Effector CD8-positive, alpha-beta T cell (primary cell): ENCODE measurements at places on chromosomes 7 and 10.

- no peak for DNase-seq
Observed at GRCh38 chr10:3139216-3139910, 33.2 kb downstream of the PITRM1 start.

DNA sequence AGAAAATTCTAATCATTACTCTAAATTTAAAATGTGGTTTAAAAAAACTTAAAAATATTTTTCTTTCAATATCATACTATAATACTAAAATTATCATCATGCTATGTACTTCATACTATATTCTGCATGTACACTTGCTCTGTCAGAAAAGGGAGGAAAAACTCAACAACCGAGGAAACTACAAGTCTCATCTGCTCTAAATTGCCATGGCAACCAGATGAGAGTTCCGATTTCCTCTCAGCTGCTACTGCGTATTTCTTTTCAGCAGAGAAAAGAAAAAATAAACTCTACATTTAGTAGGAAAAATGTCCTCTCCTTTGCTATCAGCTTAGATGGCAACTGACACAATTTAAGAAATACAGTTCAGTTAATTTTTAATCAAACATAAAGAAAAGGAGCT is 178.9 kb downstream of the SRPK2 start:
- DNase-seq, result no peak

GRCh38 chr7:36625247-36625646 is 99.0 kb downstream of the AOAH start:
- DNase-seq, result no peak

- DNase-seq, result no peak
Observed at GRCh38 chr10:84539216-84539615, 210.8 kb downstream of the CCSER2 start.

DNA sequence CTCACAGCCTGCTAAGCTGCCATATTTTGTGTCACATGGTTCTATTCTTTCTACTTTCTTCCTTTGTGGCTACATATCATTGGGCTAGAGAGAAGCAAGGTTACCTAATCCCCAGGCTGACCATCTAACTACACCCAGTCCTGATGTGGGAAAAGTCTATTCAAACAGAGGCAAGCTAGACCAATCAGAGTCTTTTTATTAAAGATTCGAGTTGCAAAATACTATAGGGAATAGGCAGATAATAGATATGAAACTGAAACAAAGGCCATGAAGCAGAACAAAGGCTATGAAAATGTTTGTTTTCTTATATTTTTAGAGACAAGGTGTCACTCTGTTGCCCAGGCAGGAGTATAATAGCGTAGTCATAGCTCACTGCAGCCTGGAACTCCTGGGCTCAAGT is 36.7 kb downstream of the MTERF1 start:
- no peak for DNase-seq

DNA sequence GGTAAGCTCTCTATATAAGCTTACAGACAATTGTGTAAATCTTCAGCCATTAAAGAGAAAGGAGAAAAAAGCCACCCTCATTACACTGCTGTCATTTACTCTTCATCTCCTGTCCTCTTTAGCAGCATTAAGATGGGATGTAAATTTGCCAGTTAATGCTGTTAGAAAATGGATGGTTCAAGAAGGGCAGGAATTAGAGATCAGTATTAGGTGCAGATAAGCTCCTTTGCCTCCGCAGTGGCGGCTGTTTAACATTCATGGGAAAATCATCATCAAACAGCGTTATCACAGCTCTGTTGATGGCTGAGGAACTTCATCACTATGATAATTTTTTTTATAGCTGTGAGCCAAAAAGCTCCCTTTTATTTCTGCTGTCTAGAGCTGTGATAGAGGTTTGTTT is 61.8 kb upstream of the FAM204A start:
- no peak for DNase-seq
